Small intestine (tissue), 16 donors: ENCODE measurements at places on chromosomes 16 and 17.

- no peak for DNase-seq
Measured at GRCh38 chr17:81664051-81664470, 2.3 kb downstream of the OXLD1 start.

DNA sequence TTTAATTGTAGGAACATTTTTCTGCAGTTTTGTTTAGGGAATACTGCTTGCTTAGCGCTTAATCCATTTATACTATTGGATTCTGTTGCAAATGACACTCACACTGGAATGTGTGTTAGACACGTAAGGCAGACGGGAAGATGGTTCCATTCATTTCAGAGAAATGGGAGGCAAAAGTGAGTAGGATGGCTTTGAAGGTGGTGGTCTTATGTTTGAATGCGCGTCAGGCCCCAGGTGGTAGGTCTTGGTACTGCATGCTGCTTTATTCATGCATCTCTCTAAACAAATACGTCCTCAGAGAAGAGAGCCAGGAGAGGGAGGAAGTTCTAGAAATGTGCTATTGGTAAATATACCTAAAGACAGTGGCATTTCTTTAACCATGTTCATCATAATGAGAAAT lies 997.6 kb upstream of the RBFOX1 start:
- DNase-seq, result peak; percentile 7

GRCh38 chr17:43598357-43599045 lies 52.4 kb upstream of the ETV4 start:
- no peak for DNase-seq

GRCh38 chr17:7835814-7836595 lies 2.0 kb downstream of the KDM6B start:
- peak; percentile 87 for DNase-seq
